Iris pigment epithelial cell (primary cell): ENCODE measurements at places on chromosomes 12 and 14.

- peak; percentile 5 for DNase-seq
Measured at GRCh38 chr12:10584415-10584814, 29.0 kb downstream of the MAGOHB start.

GRCh38 chr12:75953312-75953906 is 78.2 kb downstream of the PHLDA1 start:
- peak; percentile 69 for DNase-seq

- no peak for DNase-seq
Measured at GRCh38 chr14:58701604-58702003, 63.8 kb downstream of the DACT1 start.

DNA sequence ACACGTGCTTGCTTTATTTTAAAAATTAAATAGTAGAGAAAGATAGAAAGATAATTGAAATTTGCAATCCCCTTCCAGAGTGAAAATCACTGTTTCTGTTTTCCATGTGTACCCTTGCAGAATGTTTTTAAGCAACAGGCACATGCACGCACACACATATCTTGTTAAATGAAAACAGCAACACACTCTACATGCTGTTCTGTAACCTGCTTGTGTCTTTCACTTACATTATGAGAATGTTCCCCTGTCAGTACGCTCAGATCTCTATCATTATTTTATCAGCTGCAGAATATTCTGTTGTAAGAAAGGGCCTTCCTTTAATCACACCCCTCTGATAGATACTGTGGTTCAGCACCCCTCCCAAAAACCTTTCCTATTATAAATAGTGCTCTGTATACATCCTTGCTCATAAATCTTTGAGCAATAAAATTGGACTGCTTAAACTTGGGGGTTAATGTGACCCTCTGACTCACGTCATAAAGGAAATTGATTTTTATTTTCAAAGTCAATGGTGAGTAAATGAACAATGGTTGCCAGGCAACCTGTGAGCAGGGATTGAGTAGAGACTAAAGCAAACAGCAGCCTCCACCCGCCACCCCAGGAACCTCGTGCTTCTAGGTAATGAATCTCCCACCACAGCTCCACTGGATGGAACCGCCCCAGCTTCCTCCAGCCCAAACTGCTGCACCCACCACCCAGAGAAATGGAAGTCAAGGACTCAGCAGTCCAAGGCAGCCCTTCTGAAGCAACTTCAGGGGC is 31.9 kb upstream of the CHGA start:
- no peak for DNase-seq

DNA sequence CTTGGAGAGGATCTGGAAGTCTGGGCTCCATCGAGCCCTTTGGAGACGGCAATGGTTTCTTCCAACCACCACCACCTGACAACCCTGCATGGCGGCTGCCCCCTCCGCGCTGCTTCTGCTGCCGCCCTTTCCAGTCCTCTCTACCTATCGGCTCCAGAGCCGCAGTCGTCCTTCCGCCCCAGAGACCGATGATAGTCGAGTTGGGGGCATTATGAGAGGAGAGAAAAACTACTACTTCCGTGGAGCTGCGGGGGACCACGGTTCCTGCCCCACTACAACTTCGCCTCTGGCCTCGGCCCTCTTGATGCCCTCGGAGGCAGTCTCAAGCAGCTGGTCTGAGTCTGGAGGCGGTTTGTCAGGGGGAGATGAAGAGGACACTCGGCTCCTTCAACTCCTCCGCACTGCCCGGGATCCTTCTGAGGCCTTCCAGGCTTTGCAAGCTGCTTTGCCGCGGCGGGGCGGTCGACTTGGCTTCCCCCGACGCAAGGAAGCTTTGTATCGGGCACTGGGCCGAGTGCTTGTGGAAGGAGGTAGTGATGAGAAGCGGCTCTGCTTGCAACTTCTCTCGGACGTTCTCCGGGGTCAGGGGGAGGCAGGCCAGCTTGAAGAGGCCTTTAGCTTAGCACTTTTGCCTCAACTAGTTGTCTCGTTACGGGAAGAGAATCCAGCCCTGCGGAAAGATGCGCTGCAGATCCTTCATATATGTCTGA is 499 bp downstream of the TOGARAM1 start:
- DNase-seq = peak; percentile 73

GRCh38 chr14:78228702-78229327 is 58.6 kb downstream of the NRXN3 start:
- no peak for DNase-seq

GRCh38 chr12:88325076-88325815 is 183.1 kb downstream of the TMTC3 start:
- peak; percentile 92 for DNase-seq

- no peak for DNase-seq
Measured at GRCh38 chr12:68170726-68171125, 11.2 kb upstream of the IFNG start.

DNA sequence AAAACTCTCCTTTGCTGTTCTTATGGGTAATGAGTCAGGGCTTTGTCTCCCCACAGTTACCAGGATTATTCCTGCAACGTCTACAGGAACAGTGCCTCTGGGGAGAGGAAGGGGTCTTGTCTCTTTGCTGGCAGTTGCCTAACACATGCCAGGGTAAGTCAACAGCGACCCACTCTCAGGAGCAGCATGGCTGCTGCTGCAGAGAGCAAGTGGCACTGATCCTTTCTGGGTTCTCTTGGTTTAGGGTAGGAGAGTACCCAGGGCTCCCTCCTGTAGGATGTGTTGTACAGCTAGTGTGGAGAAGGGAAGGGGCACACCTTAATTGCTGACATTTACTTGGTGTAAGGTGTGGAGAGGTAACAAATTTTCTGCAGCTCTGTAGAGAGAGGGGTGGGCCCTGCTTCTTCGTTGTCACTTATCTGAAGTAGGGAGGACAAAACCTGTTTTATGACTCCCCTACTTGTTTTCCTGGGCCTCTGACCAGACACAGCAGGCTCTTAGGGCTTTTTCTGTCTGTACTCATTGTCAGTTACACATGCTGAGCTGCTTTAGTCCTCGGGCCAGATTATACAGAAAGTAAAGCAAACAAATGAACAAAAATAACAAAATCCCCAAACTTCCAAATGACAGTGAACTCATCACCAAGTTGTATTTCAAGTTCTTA is 168.2 kb downstream of the ACSS3 start:
- peak; percentile 17 for DNase-seq

GRCh38 chr12:22624870-22625761 is at the start of gene ETNK1:
TSS of gene ETNK1 (plus strand) at chr12:22625171. CDS start at chr12:22625431, 260 bp downstream.
- peak; percentile 94 for DNase-seq

GRCh38 chr14:58584383-58584782 is 53.4 kb upstream of the DACT1 start:
- DNase-seq = peak; percentile 38

DNA sequence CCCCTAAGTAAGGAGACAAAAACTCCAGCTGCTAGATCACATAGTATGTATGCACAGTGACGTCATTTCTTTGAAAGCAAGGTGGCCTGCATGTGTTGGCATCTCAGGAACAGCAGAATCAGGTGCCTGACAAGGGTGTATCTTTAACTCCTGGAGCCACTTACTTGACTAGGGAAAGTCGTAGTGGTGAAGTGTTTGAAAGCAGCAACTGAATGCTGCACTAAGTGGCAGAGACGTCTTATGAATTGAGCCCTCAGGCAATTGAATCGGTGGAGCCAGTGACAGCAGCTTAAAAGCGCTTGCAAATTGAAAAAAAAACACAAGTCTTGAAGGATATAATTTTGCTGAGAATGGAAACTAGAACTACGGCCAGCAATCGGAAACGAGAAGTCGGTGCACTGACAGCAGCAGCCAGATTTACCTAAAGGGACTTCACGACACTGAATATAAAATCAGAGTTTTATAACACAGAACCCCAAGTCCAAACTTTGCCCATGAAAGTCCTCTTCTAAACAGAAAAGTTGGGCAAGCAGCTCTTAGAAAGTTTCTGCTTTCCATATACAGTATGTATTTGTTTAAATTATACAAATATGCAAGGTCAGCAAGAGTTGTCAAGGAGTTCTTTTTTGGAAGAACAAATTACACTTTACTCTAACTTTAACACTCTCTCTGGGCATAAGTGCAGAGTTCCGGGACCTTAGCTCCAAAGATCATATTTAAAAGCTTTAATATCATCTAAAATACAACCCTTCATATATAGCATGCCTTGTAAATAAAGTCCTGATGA is 1.1 kb downstream of the IGF1 start:
- DNase-seq = no peak

- DNase-seq = no peak
Measured at GRCh38 chr12:30345744-30346471, 349.8 kb downstream of the IPO8 start.

DNA sequence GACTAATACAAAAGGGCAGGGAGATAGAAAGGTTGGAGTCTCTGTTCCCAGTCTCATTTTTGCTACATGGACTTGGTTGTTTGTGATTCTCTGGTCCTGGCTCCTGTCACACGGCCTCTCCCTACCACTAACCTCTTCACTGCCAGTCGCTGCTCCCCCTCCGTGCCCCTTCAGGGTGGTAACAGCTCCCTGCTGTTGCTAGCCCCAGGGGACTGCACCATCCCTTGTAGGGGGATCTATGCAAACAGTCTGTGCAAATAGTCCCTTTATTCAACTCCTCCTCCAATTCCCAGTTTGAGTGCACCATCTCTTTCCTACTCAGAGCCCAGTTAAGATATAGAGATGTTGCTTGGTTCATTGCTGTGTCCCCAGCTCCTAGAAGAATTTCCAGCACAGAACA is 51.1 kb downstream of the CCDC60 start:
- no peak for DNase-seq

DNA sequence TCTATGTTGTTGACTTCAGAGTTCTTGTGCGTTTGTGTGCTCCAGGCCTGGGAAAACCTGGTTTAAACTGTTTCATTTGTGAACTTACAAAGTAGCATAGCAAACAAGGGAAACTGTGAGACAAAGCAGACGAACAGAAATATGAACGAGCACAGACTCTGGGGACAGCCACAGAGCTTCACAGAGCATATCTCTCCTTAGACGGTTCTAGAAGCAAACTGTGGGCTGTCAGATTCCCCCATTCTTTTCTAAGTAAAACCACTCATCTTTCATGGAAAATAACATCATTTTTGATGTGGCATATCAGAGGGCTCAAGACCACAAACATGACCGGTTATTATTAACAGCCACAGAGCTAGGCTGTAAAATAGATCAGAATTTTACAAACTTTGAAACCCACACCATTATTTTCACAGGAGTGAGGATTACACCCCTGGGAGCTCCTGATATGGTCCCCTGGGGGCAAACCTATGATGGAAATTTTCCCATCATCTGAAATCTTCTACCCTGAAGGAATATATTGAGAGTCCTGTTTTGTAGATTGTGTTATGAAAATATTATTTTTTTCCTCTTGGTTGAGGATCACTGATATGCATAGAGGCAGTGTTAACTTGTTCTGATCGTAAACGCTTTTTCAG is 102.0 kb downstream of the ADGRD1 start:
- no peak for DNase-seq

DNA sequence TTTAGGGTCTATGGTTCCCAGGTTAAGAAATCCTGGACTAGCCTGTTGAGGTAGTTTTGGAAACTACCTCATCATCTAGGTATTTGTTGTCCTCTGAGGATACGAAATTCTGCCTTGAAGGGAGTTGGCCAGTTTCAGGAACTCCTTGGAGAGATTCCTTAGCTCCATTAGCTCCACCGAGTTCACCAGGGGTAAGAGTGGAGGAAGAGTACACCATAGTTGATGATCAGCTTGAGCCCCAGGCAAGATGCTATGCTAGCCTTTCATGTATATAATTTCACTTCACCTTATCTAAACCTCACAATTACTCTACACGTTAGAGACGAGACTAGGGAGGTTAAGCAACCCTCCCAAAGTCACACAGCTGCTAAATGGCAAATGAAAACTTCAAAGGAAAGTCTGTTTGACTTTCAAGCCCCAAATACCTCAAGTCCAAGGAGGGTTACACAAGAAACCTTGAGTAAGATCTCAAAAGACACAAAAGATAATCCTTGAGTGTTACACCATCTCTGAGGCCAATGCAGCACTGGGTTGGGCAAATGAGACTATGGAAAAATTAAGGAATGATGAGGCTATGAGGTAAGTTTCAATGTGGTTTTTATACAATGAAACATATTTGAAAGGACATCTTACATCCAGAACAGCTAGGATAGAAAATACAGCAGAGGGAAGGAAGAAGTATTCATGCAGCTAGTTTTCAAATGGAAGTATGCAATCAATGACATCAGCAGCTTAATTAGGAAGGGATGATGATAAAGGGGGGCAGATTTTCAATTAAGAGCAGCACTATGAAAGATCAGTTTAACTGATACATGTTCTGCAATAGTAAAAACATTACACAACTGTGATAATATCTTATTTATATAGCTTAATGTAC is 97.2 kb upstream of the KRAS start:
- peak; percentile 76 for DNase-seq

DNA sequence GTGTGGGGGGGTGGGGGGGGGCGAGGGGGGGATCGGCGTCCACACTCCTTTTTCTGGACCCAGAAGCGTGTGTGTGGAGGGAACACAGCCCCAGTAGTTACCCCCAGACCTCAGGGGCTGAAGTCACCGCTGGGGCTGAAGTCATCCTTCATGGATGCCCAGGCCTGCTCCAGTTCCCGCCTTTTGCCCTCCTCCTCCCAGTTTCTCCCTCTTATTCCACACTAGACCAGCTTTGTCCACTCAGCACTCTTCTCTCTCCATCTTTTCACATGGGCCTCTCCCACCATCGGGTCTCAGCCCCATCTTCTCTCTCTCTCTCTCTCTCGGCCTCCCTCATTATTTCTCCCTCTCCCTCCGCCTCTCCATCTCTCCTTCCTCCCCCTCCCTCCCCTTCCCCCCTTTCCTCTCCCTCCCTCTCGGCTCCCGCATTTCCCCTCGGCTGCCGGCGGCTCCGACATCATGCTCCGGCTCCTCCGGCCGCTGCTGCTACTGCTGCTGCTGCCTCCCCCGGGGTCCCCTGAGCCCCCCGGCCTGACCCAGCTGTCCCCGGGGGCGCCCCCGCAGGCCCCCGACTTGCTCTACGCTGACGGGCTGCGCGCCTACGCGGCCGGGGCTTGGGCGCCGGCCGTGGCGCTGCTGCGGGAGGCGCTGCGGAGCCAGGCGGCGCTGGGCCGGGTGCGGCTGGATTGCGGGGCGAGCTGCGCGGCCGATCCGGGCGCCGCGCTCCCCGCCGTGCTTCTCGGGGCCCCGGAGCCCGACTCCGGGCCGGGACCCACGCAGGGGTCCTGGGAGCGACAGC is at the start of gene P3H3:
TSS of gene P3H3 (plus strand) at position 426 of the 799 bp plus-strand sequence. CDS start at position 460, 34 bp downstream.
- peak; percentile 38 for DNase-seq

GRCh38 chr12:105554223-105554678 is 223.8 kb downstream of the C12orf75 start:
- DNase-seq = no peak

- DNase-seq = no peak
Measured at GRCh38 chr14:96756745-96757144, 40.4 kb upstream of the VRK1 start.

GRCh38 chr14:23354990-23355389 is 2.3 kb upstream of the SLC22A17 start:
- DNase-seq = no peak

DNA sequence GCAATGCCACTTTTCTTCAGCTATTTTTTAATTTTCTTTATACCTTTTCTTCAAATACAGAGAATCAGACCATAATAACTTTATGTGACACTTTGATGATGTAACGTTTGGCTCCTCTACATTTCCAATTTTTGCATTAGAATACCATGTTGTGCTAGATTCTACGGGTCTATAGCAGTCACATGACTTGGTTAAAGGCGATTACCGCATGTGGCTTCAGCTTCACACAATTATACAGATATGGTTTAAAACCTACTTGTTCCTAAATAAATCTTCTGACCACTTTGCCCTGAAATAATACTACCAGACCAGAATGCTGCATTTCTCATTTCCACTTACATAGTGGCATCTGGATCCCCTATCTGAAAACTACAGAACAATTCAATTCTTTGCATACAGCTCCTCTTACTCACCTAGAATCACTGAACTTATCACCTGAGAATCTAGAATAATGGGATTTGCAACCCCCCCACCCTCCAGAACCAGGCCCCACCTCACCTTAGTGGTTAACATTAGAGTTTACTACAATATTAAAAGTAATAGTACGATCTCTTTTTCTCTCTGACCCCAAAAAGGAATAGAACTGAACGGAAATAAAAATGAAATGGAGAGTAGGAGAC is 1.3 kb downstream of the MAX start:
- DNase-seq = peak; percentile 10
